Fibroblast of gingiva (primary cell): ENCODE measurements at places on chromosomes 13 and 19.

DNA sequence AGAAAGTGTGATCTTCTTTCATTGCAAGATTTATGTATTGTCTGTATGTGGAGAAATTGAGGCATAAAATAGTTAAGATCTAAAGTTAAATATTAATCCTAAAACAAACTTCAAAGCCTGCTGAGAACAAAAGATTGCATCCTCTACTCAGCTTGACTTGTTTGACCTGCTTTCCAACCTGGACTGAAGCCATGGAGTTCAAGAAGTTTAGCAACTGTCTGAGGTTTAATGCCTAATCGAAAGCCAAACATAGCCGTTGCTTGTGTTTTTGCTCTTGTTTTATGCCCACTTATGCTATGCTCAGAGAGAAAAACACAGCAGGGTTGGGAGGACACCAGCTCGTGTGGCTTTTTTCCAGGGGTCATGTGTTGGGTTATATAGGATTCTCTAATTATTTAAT, 135.6 kb downstream of the NUFIP1 start:
- peak; percentile 18 for DNase-seq

- no peak for DNase-seq
Measured at GRCh38 chr19:19532806-19533701, 4.3 kb downstream of the YJEFN3 start.

- DNase-seq = peak; percentile 85
Measured at GRCh38 chr19:13938301-13939064, at the start of gene PODNL1. PODNL1 (minus strand) TSS chr19:13938417; CDS start chr19:13938181, 236 bp downstream.

- no peak for DNase-seq
Measured at GRCh38 chr13:88627071-88627470, 955.9 kb downstream of the SLITRK5 start.

- no peak for DNase-seq
Measured at GRCh38 chr13:75829830-75830229, 193.7 kb downstream of the LMO7 start.
